ENCODE measurements at places on chromosomes 16 and 17. TPM values are rescaled to one million over a fixed set of nuclear protein-coding genes. Genes with fewer than 3 reads are reported as not detected.

The NDRG4 gene
- total RNA-seq: 26.6 TPM

The PRSS22 gene
- total RNA-seq: 42.5 TPM

The HOXB5 gene
- 0.40 TPM for total RNA-seq

The NPIPA8 gene
- not detected for total RNA-seq

The PIRT gene
- total RNA-seq: not detected

Measured in PC-3 (cell line).